Heart left ventricle (tissue), 16 donors: ENCODE measurements at places on chromosomes 12 and 14.

DNA sequence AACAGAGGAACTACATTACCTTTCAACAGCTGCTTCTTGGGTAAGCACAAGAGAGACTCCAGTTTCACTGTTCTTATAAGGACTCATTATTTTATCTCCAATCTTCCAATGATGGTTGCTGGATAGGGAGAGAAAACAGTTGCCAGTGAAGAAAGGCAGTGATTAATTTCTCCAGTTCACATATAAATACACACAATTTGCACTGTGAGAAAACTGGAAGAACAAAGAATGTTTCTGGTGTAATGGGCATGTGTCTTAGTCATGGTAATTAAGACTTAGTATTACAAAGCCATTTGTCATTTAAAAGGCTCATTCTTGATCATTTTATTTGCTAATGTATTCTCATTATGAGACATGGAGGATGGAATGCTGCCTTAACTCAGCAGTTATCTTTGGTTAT is 78.0 kb upstream of the FAR2 start:
- DNase-seq = no peak

- DNase-seq = no peak
Observed at GRCh38 chr14:69298131-69299071, 38.4 kb downstream of the GALNT16 start.

DNA sequence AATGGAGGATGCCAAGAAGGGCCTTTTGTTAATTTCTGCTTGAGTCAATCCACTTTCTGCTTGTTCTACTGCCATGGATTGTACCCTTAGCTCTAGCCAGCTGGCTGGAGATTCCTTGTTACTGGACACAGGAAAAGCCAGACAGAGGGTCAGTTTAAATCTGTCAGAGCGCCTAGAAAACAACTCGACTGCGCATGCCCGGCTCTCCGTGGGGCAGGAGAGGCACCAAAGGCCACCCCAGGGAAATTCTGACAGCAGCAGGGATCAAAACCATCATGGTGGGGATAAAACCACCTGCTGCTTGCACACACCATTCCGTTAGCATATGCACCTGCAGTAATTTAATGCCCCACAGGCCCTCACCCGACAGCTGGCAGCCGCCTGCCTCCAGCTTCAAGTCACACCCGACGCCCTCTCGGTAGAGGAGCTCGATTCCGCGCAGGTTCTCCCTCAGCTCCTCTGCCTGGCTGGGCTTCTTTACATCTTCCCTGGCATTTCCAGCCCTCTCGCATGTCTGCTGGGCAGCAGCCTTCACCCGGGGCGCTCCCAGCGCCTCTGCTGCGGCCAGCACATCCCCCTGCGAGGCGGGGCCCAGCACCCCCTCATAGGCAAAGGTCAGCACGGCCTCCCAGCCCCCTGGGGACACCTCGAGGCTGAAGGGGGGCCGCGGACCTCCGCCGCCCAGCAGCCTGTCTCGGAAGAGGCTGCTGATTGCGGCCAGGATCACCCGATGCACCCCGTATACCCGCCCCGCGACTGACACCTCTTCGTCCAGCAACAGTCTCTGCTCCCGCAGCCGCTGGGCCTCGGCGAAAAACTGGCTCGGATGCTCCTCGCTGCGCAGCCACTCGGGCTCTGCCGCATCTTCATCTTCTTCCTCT is 1.0 kb downstream of the KLHL33 start:
- DNase-seq = peak; percentile 66

- no peak for DNase-seq
Observed at GRCh38 chr14:89564989-89565388, 148.0 kb upstream of the FOXN3 start.

DNA sequence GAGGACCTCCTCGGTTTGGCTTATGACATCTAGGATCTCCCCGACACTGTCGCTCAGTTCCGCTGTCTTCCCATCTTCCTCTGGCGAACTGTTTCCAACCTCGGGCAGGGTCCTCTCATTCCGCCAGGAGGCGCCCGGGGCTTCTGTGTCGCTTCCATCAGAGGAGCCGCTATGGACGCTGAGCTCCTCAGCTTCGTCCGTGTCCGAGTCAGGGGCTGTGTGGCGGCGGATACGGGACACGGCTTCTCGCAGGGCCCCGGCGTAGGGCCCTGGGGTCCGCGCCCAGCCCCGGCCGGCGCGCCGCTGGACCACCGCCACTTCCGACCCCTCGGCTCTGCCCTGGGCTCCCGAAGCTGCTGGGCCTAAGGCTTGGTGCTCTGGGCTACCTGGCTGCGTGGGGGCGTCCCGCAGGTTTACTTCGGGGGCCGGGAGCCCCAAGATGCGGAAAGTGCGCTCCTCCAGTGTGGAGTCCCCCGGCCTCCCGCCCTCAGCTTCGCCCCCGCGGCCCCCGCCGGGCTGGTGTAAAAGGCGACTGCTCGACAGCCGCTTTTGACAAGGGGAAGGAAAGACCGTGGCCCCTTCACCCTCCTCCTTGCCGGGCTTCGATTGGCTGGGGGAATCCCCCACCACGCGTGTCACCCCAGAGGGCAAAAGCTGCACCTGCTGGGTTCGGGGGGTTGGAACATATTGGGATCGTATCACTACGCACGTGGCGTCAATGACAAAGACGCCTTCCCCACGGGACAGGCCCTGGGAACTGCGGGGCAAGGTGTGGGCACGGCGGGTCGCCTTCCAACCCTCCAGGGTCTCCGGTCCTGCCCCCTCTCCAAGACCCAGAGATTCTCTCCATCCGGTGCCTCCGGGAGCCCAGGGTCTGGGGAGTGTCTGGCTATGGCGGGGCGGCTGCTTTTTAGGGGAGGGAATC is 2.1 kb downstream of the DDN start:
- peak; percentile 85 for DNase-seq

DNA sequence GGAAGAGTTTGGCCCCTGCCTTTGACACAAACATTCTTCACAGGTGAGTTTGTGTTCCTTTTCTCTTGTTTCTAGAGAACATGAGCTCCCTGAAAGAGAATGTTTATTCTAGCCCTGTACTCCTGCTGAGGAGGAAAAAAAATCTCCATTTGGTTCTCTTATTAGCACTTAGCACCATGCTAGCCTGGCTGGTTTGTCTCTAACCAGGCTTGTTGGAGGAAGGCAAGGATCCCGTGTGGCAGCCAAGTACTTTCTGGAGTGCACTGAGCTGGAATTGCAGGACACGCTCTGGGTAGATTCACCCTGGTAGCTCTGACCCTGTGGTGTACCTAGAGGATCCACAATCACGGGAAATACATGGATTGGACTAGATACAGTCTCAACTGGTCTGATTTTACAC is 41.9 kb downstream of the KCNA1 start:
- DNase-seq = no peak

DNA sequence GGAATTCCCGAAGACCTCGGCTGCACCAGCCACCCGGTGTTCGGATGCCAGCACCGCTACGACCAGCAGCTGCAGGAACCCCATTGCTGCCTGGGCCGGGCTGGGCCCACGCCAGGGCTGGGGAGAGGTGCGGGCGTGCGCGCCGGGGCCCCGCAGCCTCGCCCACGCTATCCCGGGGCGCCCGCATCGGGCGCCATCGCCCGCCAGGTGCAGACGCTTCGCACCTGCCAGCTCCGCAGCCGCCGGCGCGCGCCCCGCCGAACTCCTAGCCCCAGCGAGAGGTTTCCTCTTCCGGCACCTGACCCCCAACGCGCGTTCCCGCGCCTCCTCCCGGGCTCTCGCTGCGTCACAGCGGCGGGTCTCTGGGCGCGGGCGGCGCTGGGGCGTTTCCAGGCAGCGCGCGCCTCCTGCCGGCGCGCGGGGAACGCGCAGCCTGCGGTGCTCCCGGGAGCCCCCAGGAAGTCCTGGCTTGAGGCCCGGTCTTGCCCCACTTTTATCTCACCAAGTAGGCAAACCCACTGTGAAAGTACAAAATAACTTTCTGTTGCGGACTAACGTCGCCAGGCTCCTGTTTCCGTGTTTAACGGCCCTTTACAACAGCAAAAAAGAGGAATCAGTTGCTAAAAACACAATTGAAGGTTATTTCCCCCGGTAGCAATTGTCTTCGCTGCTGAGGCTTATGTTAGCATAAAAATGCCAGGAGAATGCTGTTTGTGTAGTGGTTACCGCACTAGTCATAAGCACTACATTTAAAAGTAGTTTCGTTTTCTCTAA is at the start of gene TM7SF3:
TM7SF3 (minus strand) TSS at position 300 of the 774 bp plus-strand sequence; CDS start at position 84, 216 bp downstream.
- peak; percentile 94 for DNase-seq

GRCh38 chr12:131021154-131021541 is 67.4 kb downstream of the ADGRD1 start:
- no peak for DNase-seq

GRCh38 chr12:65902500-65902899 is 78.2 kb downstream of the HMGA2 start:
- no peak for DNase-seq

- no peak for DNase-seq
Observed at GRCh38 chr12:47085815-47086252, 6.1 kb upstream of the AMIGO2 start.

- no peak for DNase-seq
Observed at GRCh38 chr14:103801459-103801858, 45.9 kb downstream of the PPP1R13B start.

DNA sequence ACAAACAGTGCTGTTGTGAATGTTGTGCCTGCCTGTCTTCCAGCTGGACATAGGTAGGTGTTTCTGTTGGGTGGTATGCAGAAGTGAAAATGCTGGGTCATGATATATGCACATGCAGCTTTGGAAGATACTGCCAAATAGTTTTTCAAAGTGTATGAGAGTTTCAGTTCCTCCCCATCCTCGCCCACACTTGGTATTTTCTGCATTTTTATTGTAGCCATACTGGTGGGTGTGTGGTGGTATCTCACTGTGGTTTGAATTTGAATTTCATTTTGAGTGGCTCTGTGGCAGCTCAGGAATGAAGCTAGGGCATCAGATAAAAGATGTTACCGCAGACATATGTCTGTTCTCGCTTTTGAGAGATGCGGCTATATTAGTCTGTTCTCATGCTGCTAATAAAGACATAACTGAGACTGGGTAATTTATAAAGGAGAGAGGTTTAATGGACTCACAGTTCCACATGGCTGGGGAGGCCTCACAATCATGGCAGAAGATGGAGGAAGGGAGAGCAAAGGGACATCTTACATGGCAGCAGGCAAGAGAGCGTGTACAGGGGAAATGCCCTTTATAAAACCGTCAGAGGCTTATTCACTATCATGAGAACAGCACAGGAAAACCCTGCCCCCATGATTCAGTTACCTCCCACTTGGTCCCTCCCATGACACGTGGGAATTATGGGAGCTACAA is 183.1 kb downstream of the CAND1 start:
- no peak for DNase-seq

- DNase-seq = no peak
Observed at GRCh38 chr12:53866727-53867126, 71.9 kb upstream of the HOXC13 start.

DNA sequence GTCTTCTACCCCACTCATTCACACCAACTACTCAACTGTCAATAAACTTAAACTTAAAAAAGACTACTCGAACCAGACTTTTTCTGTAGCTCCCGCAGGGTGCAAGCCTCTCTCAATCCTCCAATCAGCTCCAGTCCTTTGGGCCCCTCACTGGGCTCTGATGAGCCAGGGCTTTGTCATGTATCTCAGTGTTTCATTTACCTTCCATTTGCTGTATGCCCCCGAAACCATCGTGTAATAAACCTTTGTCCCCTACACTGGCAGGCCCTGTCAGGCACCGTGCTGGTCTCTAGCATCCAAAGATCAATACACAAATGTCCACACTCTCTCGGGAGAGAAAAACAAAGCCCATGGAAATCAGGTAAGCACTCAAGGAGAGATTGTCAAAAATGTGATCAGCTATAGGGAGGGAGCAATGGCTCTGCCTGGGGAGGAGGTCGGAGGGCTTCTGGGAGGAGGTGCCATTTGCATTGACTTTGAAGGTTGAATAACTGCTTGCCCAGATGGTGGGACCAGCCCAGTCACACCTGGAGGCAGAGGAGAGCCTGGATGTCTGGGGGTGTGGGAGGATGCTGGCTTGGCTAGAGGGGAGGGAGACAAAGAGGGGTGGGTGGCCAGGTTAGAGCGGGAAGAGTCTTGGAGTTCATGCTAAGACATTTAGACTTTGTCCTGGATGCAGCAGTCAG is 42.1 kb upstream of the DICER1 start:
- no peak for DNase-seq

GRCh38 chr12:60035835-60036234 is 440.0 kb downstream of the SLC16A7 start:
- no peak for DNase-seq

GRCh38 chr14:36256126-36256801 is 64.2 kb downstream of the MBIP start:
- DNase-seq = no peak

- DNase-seq = no peak
Observed at GRCh38 chr12:18382236-18382885, 121.0 kb downstream of the PIK3C2G start.

- no peak for DNase-seq
Observed at GRCh38 chr12:47022296-47022695, 57.1 kb upstream of the PCED1B start.

GRCh38 chr12:84069699-84070098 is 842.9 kb downstream of the SLC6A15 start:
- no peak for DNase-seq

DNA sequence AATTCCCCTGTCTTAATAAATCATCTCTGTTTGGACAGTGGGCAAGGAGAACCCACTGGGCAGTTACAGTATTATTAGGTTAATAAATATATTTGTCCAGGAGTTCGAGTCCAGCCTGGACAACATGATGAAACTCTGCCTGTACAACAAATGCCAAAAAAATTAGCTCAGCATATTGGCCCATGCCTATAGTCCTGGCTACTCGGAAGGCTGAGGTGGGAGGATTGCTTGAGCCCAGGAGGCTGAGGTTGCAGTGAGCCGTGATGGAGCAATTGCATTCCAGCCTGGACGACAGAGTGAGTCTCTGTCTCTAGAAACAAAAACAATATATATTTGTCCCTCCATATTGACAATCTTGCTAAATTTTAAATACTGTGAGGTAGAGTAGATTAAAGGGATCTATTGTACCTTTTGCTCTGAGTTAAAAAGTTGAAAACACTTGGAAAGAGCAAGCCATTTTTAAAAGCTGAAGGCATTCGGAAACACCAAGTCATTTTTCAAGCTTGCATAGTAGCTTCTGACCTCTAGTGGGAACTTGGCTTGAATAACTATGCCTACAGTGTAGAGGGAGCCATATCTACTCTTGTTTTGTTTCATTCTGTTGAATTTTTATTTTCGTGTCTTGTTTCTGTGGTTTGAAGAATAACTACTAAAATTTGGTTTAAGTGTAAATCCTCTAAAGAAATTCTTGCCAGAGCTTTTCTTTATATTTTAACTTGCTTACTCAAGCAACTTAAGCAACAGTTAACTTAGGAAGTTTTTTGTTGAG is 14.6 kb upstream of the EEA1 start:
- no peak for DNase-seq

GRCh38 chr12:52557476-52557875 is 4.5 kb upstream of the KRT71 start:
- no peak for DNase-seq

GRCh38 chr14:104700225-104700651 is 10.8 kb downstream of the INF2 start:
- peak; percentile 63 for DNase-seq

DNA sequence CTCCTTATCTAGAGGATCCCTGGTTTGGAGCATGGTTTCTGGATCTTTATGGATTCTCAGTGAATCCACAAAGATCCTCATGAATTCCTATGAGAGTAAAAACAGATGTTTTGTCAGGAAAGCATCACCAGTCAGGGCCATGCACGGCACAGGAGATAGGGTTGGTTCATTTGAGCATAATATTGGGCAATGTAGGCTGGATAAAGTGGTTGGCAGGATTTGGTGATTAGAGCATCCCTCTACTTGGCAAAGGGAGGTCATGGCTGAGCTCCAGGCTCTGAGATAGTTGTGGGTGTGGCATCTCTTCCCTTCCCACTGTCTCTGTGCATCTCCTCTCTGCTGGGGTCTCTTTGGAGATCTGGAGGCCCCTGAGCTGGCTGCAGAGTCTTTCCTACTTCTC is 149.8 kb downstream of the DACT1 start:
- DNase-seq = no peak

GRCh38 chr12:21471294-21471693 is 30.1 kb downstream of the RECQL start:
- no peak for DNase-seq
